SJSA1 (cell line): ENCODE measurements at places on chromosomes 3 and 15. TPM values are rescaled to one million over a fixed set of nuclear protein-coding genes. Genes with fewer than 3 reads are reported as not detected.

GOLGA8J gene
- not detected in 2 replicates for total RNA-seq

CTDSPL2 gene
- total RNA-seq: 79.8 and 135 TPM in 2 replicates

THPO gene
- not detected in 2 replicates for total RNA-seq

CCDC174 gene
- 15.9 and 16.9 TPM in 2 replicates for total RNA-seq

TMEM158 gene
- total RNA-seq: 11.4 and 16.5 TPM in 2 replicates
